ENCODE measurements at places on chromosomes 4 and X.

GRCh38 chrX:109943092-109943739, 59.7 kb upstream of the TMEM164 start:
- no peak for DNase-seq

GRCh38 chr4:38904682-38905081, 37.1 kb downstream of the FAM114A1 start:
- no peak for DNase-seq

GRCh38 chr4:54566608-54567007, 91.1 kb upstream of the KIT start:
- no peak for DNase-seq

- no peak for DNase-seq
These were observed 22.3 kb downstream of the MORF4L2 start for GRCh38 chrX:103663981-103664762.
